Activated T-helper 17 cell treated with anti-CD3 and anti-CD28 coated beads, Interleukin-2, amount 50 U/mL, for 72 hours (primary cell): ENCODE measurements at places on chromosomes 4 and X.

GRCh38 chrX:56813318-56813837, 84.3 kb downstream of the NBDY start:
- peaks cover 30% of the 10 kb centered on the region for H3K4me1 ChIP-seq
- H3K4me3 ChIP-seq, result peak overlapping the region; percentile 87
- peak overlapping the region; percentile 94 for H3K27ac ChIP-seq
- ATAC-seq, result peak; percentile 83

DNA sequence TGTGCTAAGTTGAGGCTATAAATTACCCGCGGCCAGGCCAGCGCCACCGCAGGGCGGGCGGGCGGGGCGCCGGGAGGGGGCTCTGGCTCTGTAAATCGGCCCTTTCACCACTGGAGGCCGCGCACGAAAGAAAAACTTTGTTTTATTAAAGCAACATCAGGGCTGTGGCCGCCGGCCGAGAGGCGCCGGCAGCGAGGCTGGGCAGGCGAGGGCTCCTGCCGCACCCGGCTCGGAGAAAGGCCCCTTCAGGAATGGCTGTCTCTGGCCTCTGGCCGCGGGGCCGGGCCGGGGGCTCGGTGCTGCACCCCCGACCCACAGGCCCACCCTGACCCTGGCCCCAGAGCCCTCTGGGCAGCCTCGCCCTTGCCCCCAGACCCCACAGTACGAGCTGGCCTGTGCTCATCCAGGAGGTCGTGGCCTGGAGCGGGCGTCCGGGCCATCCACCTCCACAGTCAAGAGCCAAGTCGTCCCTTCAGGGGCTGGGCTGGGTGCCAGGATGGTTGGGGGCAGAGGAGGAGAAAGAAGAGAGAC, 29.5 kb upstream of the FGFR3 start:
- H3K27ac ChIP-seq, result no peak overlapping the region
- ATAC-seq, result no peak
- no peak overlapping the region for H3K4me3 ChIP-seq
- H3K36me3 ChIP-seq, result no peaks in the 10 kb centered on the region
- H3K4me1 ChIP-seq, result no peaks in the 10 kb centered on the region
- H3K27me3 ChIP-seq, result peaks cover 6% of the 10 kb centered on the region

DNA sequence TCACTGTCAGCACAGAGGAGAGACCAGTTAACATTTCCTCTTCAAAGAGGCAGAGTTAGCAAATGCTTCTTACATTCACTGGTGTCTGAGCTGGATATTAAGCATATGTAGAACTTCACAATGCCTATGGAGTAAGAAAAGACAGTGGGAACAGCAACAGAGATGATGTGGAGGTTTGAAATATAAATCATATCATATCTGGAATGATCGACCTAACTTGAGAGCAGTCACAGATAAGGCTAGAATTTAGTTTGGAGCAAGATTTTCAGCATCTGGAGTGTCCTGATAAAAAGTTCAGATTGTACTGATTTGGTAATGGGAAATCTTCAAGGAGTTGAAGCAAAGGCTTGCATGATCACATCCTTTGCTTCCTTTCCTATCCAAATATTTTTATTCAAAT, 90.5 kb upstream of the ANKRD50 start:
- no peak overlapping the region for H3K27ac ChIP-seq
- no peak overlapping the region for H3K4me3 ChIP-seq
- no peaks in the 10 kb centered on the region for H3K36me3 ChIP-seq
- no peaks in the 10 kb centered on the region for H3K4me1 ChIP-seq

DNA sequence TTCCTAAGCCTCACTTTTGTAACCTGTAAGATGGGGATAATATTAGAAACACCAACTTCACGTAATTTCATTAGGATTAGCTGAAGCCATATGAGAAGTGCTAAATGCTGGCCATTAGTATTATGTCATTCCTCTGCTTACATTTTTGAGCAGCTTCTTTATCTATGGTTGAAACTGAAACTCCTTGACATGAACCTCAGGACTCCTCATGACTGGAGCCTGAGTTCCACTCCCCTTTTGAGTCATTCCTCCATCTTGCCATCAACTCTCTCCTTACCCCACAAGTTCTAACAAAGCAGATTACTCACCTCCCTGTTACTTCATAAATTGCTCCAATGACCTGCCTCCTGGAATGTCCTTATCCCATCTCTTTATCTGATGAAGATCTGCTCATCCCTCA, 123.2 kb upstream of the KCNIP4 start:
- H3K4me3 ChIP-seq, result no peak overlapping the region
- H3K27ac ChIP-seq, result no peak overlapping the region
- H3K36me3 ChIP-seq, result no peaks in the 10 kb centered on the region
- no peaks in the 10 kb centered on the region for H3K27me3 ChIP-seq

DNA sequence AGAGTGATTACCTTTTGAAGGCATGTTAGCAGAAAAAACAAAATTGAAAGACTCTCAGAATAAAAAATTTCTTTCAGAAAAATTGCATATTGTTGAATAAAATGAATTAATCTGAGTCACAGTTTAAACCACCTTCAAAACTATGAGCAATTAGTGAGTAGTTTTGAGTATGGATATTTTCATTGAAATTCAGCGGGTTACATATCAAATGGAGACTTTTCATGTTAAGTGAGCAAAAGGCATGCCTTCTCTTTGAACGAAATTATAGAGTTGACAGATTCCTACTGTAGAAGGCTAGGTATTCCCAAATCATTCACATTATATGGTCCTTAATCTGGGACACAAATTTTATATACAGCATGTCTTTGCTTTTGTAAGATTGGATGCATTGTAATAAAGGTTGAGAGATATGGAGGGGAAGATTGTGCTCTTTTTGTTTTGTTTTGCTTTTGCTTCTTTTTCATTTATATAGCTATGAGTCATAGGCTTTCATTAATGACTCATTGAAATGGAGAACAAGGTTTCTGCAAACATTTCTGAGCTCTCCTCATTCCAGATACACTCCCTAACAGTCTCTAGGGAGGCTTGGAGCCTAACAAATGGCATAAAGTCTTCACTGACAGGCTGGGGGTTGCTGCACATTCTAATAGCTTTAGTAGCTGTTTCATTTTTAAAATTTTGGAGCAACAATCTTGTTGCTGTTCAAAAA, 21.6 kb downstream of the PCDH18 start:
- H3K36me3 ChIP-seq, result no peaks in the 10 kb centered on the region
- no peak overlapping the region for H3K4me3 ChIP-seq
- no peak overlapping the region for H3K27ac ChIP-seq
- no peak for ATAC-seq
- H3K27me3 ChIP-seq, result no peaks in the 10 kb centered on the region

- no peaks in the 10 kb centered on the region for H3K36me3 ChIP-seq
- H3K27ac ChIP-seq, result no peak overlapping the region
- peaks cover 18% of the 10 kb centered on the region for H3K4me1 ChIP-seq
- H3K4me3 ChIP-seq, result no peak overlapping the region
- no peaks in the 10 kb centered on the region for H3K27me3 ChIP-seq
These were observed 120.2 kb upstream of the FAM9C start for GRCh38 chrX:13164611-13165010.

DNA sequence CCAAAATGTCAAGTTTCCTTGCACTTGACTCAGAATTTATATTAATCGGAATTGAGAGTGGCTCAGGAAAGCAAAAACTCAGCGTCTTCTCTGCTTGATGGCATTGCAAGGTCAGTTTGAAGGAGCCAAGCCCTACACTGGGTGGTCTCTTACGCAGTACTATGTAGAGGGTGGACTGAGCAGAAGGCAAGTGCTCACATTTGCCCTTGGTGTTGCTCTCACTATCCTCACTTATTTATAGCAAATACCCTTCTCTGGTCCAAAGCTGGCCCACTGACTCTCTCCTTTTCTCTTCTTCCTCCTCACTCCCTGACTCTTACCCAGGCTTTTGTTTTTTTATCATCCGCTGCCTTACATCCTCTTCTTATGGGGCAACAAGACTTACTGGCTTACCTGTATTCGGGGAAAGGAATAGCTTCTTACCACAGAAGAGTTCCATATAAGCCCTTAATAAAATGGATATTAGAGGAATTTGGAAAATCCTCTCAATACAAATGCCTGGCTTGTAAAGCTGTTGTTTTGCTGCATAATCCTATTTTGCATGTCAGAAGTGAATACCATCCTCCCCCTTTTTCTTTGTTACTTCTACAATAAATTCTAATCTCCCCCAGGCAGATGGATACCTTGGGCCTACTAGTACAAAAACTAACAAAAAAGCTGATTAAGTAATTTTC, 24.8 kb upstream of the GATB start:
- no peak overlapping the region for H3K27ac ChIP-seq
- H3K4me1 ChIP-seq, result no peaks in the 10 kb centered on the region
- H3K27me3 ChIP-seq, result peaks cover 12% of the 10 kb centered on the region

DNA sequence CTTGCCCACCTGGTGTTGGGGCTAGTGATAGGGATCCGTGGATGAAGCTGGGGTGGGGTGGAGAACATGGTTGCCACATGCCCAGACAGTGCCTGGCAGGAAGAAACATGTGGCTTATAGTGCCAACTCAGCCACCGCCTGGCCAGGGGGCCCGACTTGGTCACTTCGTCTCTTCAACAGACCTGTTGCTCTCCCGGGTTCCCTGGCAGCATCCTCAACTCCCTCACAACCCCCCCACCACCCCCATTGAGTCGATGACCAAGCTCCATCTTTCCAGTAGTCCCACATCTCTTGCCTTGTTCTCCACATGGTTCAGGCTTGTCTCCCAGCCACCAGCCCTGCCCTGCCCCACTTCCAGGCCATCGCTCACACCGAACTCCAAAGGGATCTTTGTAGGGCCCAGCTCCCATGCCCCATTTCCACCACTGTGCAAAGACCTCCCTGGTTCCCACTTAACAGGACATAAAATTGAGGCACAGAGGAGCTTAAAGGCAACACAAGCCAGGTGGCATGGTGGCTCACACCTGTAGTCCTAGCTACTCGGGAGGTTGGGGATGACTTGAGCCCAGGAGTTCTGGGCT, 7.8 kb downstream of the PNCK start:
- no peak overlapping the region for H3K27ac ChIP-seq
- peaks cover 7% of the 10 kb centered on the region for H3K4me1 ChIP-seq
- H3K4me3 ChIP-seq, result no peak overlapping the region
- peaks cover 4% of the 10 kb centered on the region for H3K27me3 ChIP-seq
- no peaks in the 10 kb centered on the region for H3K36me3 ChIP-seq

- ATAC-seq, result no peak
- no peak overlapping the region for H3K4me3 ChIP-seq
- H3K36me3 ChIP-seq, result no peaks in the 10 kb centered on the region
- no peak overlapping the region for H3K27ac ChIP-seq
- H3K4me1 ChIP-seq, result no peaks in the 10 kb centered on the region
These were observed 472.8 kb downstream of the TMA16 start for GRCh38 chr4:163967263-163967662.

DNA sequence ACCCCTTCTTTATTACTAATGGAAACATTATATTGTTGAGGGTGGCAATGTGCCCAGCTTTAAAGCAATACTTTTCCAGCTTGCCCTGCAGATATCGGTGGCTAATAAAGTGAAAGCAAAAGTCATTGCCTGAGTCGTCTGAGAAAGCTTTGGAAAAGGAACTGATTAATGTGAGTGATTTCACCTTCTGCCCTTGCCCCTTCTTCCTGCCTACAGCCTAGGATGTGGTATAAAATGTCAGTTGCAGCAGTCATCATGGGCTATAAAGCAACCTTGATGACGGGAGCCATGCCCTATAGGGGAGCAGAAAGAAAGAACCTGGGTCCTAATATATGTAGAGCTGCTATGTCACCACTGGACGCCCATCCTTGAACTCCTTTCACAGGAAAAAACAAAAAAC, 132.4 kb upstream of the USP9X start:
- H3K27ac ChIP-seq, result peak overlapping the region; percentile 36

- H3K27ac ChIP-seq, result peak overlapping the region; percentile 72
- no peaks in the 10 kb centered on the region for H3K36me3 ChIP-seq
- H3K27me3 ChIP-seq, result no peaks in the 10 kb centered on the region
- peak; percentile 47 for ATAC-seq
- peaks cover 10% of the 10 kb centered on the region for H3K4me1 ChIP-seq
- H3K4me3 ChIP-seq, result peak overlapping the region; percentile 74
These were observed 5.7 kb upstream of the GPR174 start for GRCh38 chrX:79138658-79139241.

DNA sequence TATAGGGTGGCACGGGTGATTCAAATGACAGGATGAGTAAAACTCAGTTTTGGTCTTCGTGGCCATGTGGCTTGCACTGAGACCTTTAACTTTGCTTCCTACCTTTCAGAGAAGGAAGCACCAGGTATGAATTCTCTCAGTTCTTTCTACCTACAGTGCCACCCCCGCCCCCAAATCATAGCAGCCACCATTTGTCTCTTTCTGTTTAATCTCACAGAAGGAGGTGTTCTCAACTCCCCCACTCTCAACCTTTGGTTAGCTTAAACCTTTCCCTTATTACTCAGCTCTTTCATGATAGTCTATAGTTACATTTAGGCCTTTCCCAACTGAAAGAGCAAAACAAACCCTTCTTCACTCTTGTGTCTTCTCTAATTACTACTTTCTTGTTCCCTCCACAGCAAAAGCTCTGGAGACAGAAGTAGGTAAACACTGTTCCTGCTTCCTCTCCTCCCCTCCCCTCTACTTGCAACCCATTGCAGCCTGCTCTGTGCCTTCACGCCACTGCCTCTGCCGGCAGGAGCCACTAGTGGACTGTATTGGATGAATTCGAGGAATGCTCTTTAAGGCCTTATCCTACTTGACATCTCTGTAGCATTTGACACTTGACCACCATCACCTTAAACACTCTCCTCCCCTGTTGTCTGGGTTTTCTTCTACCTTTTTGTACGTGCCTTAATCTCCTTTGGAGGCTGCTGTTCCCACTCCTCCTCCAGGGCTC, 123.7 kb downstream of the AFF1 start:
- peaks cover 66% of the 10 kb centered on the region for H3K4me1 ChIP-seq
- peak overlapping the region; percentile 93 for H3K27ac ChIP-seq
- H3K36me3 ChIP-seq, result peaks cover 62% of the 10 kb centered on the region
- H3K4me3 ChIP-seq, result peak overlapping the region; percentile 68
- peak; percentile 78 for ATAC-seq

- H3K4me1 ChIP-seq, result no peaks in the 10 kb centered on the region
- H3K27me3 ChIP-seq, result no peaks in the 10 kb centered on the region
- H3K27ac ChIP-seq, result no peak overlapping the region
- no peaks in the 10 kb centered on the region for H3K36me3 ChIP-seq
- ATAC-seq, result no peak
- no peak overlapping the region for H3K4me3 ChIP-seq
These were observed 434.8 kb upstream of the IGFBP7 start for GRCh38 chr4:57544811-57545654.

DNA sequence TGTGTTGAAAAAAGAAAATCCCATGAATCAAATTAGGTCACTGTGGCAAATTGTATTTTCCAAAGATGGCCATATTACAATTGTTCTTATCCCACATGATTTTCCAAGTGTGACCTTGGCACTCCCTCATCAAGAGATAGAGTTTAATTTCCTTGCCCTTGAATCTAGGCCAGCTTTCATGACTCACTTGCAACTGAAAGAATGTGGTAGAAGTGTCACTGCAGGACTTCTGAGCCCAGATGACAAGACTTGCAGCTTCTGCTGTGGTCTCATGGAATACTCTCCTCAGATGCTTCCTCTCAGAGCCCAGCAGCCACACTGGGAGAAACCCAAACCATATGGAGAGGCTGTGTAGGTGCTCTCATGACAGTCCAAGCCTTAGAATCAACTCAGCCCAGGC, 139.0 kb downstream of the ADAMTS3 start:
- H3K4me3 ChIP-seq, result no peak overlapping the region
- no peaks in the 10 kb centered on the region for H3K4me1 ChIP-seq
- ATAC-seq, result no peak
- H3K27me3 ChIP-seq, result peaks cover 6% of the 10 kb centered on the region
- H3K36me3 ChIP-seq, result no peaks in the 10 kb centered on the region

GRCh38 chr4:19382993-19383756, 868.5 kb upstream of the SLIT2 start:
- no peak overlapping the region for H3K27ac ChIP-seq
- H3K27me3 ChIP-seq, result no peaks in the 10 kb centered on the region
- ATAC-seq, result no peak
- no peaks in the 10 kb centered on the region for H3K4me1 ChIP-seq
- no peak overlapping the region for H3K4me3 ChIP-seq
- H3K36me3 ChIP-seq, result no peaks in the 10 kb centered on the region
